SK-MEL-5 (cell line): ENCODE measurements at places on chromosomes 12 and 14. TPM values are rescaled to one million over a fixed set of nuclear protein-coding genes. Genes with fewer than 3 reads are reported as not detected.

Gene IL23A
- 0.34 TPM in 1 of 2 replicates, not detected in the other for total RNA-seq

- no peak for DNase-seq
These were observed 28.5 kb downstream of the TRAFD1 start for GRCh38 chr12:112153893-112154219.

DNA sequence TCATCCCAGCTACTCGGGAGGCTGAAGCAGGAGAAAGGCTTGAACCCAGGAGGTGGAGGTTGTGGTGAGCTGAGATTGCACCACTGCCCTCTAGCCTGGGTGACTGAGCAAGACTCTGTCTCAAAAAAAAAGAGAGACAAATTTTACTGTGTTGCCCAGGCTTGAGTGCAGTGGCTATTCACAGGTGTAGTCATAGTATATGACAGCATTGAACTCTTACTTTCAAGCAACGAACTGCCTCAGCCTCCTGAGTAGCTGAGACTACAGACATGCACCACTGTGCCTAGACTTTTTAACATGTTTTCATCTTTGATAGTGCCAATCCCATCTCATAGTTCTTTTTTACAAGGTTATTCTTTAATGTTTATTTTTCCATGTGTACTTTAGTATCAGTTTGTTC lies 13.7 kb downstream of the ARID2 start:
- no peak for DNase-seq

Gene ATN1
- 3.1 and 5.0 TPM in 2 replicates for total RNA-seq

Gene SMIM41
- not detected in 2 replicates for total RNA-seq

- DNase-seq: no peak
These were observed 154.4 kb downstream of the TMEM132C start for GRCh38 chr12:128421375-128421774.

DNA sequence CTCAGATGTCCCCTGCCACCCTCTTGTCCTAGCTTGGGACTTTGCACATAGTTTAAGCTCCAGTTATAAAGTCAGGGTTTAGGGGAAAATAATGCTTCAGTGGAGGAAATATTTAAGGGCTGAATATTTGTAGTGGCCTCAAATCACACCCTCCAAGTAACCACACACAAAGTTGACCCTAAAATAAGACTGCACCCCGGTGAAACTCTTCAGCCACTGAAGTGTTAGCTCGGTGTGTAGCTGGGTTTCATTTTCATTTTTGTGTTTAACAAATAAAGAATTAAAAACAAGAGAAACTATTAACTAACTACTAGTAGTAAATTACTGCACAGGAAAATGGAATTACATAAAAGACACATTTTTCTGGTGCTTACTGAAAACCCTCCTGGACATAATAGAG lies 14.8 kb upstream of the BCL11B start:
- DNase-seq: no peak

Gene CD27
- total RNA-seq: not detected in 2 replicates

DNA sequence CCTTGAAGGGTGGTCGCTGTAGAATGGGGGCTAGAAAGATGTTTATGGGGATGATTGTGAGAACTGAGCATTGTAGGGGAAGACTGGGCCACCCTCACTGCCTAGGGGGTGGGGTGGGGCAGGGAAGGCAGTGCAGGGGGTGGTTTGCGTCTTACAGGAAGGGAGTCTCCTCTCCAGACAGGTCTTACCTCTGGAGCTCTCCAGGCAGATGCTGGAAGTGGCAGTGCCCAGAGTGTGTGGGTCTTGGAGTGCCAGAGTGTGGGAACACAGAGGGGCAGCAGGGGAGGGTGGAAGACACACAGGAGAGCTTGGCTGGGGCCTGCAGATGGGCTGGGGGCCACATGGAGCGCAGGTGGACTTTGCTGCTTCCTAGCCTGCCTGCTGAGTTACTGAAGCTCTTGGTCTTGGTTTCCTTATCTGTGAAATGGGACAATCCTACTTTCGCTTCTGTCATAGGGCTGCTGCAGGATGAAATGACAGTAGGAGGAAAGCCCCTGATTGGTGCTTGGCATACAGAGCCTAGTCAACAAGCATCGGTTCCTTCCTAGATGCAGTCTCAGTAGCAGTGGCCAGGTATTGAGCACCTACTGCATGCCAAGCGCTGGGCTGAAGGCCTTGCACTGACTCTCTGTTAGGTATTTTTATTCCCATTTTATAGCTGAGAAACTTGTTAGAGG lies 118.3 kb downstream of the SLC25A47 start:
- no peak for DNase-seq

DNA sequence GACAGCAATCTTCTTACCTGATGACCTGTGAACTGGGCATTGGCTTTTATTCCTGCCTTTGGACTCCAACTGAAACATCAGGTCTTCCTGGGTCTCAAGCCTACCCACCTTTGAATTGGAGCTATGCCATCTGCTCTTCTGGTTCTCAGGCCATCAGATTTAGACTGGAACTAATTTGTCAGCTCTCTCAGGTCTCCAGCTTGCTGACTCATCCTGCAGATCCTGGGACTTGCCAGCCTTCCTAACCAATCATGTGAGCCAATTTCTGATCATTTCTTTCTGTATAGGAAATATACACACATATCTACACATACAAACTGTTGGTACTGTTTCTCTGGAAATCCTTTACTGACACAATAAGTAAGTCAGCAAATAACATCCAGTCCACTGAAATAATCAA lies 65.3 kb upstream of the TSPAN8 start:
- no peak for DNase-seq

GRCh38 chr12:29104516-29104915 lies 44.6 kb upstream of the FAR2 start:
- DNase-seq: no peak

GRCh38 chr12:45336762-45337596 lies 121.1 kb downstream of the ANO6 start:
- DNase-seq: no peak

GRCh38 chr12:13147688-13148484 lies 44.4 kb upstream of the GSG1 start:
- no peak for DNase-seq

GRCh38 chr12:67916266-67916970 lies 72.8 kb upstream of the IFNG-AS1 start:
- no peak for DNase-seq

- DNase-seq: no peak
These were observed 175.9 kb downstream of the TRHDE start for GRCh38 chr12:72448089-72448488.

Gene SPX
- 2.6 and 4.0 TPM in 2 replicates for total RNA-seq
